ENCODE measurements at places on chromosomes 1 and 21.

DNA sequence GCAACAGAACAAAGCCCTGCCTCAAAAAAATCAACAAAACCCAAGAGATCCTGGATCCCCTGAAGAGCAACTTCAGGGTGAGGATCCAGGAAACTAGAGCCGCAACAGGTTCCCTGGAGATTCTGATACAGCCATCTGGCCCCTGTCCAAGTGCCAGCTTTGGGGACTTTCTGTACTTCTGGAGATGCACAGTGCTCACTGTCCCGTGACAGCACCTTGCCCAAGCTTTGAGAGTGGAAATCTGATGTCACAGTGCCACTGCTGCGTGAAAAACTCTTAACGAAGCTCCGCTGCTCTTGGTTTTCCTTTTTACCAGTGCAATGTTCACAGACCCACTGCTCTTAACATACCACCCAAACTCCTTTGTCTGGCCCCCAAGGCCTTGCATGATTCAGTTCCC, 26.3 kb downstream of the STK40 start:
- no peak for DNase-seq

GRCh38 chr21:46585191-46585953, 19.5 kb downstream of the S100B start:
- no peak for DNase-seq

DNA sequence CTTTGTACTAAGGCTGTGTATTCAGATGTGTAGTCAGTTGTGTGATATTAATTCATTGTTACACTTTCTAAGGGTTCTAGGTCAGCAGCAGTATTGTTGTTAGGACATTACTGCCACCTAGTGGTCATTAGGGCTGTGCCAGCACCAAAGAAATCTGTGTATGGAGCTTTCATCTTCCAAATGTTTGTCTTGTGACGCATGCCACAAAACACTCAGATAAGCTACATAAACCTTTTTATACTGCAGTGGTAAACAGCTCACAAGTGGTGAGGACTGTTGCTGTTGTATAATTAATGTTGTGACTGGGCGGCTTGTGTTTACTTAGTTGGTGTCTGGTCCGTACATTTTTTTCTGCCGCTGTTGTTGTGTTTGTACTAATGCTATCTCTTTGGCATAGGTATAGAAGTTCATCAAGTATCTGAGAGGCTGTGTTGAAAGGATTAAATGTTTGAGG, 51.7 kb downstream of the S1PR1 start:
- peak; percentile 94 for DNase-seq

GRCh38 chr1:92934395-92935378, 26.6 kb downstream of the DIPK1A start:
- no peak for DNase-seq

- peak; percentile 6 for DNase-seq
These were observed 38.6 kb downstream of the C21orf91 start for GRCh38 chr21:17780539-17780938.

GRCh38 chr1:78126506-78126905, 80.7 kb downstream of the GIPC2 start:
- peak; percentile 17 for DNase-seq

GRCh38 chr21:25759573-25759972, 24.8 kb downstream of the GABPA start:
- DNase-seq, result peak; percentile 71

DNA sequence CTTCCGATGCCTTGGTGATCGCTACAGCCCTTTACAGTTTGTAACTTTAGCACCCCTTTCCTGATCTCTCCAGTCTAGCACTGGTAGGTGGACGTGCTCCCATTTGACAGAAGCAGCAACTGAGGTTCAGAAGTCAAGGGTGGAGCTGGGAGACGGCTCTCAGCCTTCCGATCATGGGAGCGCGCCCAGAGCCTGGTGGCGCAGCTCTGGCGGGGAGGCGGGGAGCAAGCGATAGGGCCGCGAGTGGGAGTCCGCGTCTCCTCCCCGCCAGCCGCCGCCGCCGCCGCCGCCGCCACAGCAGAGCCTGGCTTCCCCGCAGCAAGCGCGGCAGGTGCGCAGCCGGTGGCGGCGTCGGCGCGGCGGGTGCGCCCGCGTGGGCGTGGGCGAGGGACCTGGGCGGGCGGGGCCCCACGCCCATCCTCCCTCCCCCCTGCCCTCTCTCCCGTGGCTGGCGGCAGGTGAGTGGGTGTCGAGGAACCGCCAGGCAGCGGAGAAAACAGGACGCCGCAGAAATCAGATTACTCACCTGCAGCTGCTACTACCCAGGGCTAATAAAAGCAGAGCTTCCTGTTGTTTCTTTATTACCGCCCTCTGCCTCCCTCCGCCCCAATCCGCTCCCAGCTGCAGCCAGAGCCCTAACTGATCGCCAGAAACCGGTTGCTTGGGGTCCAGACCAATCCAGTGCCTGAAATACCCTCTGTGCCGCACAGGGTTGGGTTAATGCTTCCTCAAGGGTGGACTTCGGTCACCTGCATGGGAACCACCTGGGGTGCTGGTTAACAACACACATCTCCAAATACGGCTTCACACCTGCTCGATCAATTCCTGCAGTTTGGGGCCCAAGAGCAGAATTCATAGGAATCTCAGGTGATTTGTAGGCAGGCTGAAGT, 60.2 kb upstream of the ID3 start:
- DNase-seq, result no peak

- no peak for DNase-seq
These were observed 54.9 kb upstream of the FMOD start for GRCh38 chr1:203405703-203406438.

Measured in iris pigment epithelial cell (primary cell).